ENCODE measurements at places on chromosomes 3 and 15.

DNA sequence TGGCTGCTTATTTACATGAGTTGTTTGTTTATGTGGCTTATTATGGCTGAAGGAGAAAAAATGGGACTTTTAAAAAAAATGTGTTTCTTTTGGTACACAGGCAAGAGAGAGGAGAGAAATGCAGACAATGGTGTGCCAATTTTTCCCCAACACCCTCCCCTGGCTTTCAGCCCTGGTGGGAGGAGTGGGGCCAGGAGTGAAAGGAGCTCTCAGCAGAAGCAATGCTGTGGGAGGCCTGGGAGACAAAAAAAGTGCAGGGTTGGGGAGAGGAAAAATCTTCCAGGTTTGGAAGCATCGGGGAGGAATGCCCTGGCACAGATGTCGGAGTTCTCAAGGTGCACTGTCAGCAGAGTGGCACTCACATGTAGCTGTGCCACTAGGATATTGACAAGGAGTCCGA lies 117.7 kb upstream of the FOXB1 start:
- DNase-seq: no peak

DNA sequence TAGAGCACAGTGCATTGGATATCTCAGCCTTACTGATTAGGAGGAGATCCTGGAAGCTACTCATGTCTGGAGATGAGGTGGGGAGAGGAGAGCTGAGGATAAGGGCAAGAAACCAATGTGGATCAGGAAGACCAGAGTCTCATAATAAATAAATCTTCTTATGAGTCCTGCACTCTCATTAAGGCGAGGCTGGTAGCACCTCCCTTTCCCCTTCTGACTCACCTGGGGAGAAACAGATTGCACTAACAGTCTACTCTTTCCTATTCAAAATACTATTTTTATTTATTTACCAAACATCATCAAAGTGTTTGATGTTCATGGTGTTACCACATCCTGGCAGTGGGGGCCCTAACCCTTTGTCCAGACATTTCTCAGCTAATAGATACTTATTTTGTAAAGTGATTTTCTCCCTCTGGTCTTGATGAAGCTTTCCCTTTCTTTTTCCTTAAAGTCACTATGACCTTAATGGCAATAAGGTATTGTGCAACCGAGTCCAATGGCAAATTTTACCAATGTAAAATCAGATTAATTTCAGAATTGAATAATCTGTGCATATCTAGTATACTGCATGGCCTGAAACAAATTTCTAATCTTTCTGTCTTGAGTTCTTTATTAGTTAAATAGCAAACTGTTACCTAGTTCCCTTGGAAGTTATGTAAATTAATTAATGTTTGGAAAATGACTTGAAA lies 81.1 kb downstream of the IQCH start:
- no peak for DNase-seq

- DNase-seq: no peak
Measured at GRCh38 chr3:106628407-106628806, 748.8 kb upstream of the CCDC54 start.

GRCh38 chr3:172560026-172560425 lies 36.8 kb upstream of the TNFSF10 start:
- DNase-seq: no peak

GRCh38 chr3:144815655-144816054 lies 844.0 kb downstream of the DIPK2A start:
- no peak for DNase-seq

- no peak for DNase-seq
Measured at GRCh38 chr3:178538056-178538455, 1.8 kb downstream of the KCNMB2 start.

- no peak for DNase-seq
Measured at GRCh38 chr15:92273723-92274122, 120.0 kb upstream of the ST8SIA2 start.

GRCh38 chr15:43204016-43204901 lies 16.6 kb downstream of the EPB42 start:
- DNase-seq: peak; percentile 7

- DNase-seq: no peak
Measured at GRCh38 chr3:38229036-38229435, 36.6 kb upstream of the SLC22A13 start.

DNA sequence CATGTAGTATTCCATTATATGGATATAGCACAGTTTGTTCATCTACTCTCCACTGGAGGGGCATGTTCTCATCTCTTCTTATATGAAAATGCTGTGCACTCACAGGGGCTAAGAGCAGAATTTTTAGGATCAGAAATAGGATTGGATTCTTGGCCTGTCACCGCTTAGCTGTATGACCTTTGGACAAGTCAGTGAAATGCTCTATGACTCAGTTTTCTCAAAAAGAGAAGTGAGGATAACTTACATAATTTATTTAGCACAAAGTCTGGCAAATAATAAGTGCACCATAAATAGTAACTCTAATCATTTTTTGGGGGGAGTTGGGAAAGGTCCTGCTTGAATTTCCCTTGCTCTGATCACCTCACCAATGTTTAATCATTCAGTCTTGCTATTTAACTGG lies 103.7 kb upstream of the LRIG1 start:
- DNase-seq: no peak

DNA sequence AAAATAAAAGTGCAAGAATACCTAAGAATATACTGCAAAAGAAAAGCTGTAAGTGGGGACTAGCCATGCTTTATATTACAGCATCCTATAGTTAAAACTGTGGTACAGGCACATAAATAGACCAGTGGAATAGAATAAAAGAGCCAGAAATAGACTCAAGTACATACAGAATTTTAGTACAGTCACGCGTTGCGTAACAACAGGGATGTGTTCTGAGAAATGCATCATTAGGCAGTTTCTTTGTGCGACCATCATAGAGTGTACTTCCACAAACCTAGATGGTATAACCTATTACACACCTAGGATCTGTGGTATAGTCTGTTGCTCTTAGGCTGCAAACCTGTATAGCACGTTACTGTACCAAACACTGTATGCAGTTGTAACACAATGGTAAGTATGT lies 61.8 kb downstream of the PCCB start:
- DNase-seq: no peak

DNA sequence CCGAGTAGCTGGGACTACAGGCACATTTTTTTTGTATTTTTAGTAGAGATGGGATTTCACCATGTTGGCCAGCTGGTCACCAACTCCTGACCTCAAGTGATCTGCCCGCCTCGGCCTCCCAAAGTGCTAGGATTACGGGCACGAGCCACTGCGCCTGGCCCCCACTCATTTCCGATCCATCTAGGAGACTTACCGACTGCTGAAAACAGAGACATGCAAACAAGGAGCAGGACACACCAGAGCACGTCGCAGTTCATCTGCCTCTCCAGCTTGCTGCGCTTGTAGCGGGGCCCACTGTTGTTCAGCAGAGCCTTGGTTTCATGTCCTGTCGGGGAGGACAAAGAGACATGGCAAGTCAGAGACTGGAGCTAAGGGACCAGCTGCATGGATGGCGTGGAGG lies 137.4 kb downstream of the ATP10A start:
- DNase-seq: no peak

GRCh38 chr15:68592544-68592943 lies 13.8 kb downstream of the CORO2B start:
- no peak for DNase-seq

Data from NCI-H2171 (cell line).